Fibroblast of skin of right quadriceps (primary cell): ENCODE measurements at places on chromosomes 3 and 15.

DNA sequence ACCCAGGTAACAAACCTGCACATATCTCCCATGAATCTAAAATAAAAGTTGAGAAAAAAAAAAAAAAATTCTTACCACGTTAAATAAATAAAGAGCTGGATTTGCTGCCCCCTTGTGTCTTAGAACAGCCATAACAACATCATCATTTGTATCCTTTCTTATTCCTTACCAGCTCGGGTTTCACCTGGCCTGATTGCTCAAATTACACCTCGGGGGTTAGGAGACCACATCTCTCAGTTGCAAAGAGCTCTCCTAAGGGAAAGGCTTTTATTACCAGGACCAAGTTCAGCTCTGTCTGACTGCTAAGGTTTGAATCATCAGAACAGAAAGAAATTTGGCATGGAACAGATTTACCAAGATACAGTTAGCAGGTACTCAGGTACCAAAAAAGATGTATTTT is 25.8 kb upstream of the RPL39L start:
- DNase-seq, result peak; percentile 62

DNA sequence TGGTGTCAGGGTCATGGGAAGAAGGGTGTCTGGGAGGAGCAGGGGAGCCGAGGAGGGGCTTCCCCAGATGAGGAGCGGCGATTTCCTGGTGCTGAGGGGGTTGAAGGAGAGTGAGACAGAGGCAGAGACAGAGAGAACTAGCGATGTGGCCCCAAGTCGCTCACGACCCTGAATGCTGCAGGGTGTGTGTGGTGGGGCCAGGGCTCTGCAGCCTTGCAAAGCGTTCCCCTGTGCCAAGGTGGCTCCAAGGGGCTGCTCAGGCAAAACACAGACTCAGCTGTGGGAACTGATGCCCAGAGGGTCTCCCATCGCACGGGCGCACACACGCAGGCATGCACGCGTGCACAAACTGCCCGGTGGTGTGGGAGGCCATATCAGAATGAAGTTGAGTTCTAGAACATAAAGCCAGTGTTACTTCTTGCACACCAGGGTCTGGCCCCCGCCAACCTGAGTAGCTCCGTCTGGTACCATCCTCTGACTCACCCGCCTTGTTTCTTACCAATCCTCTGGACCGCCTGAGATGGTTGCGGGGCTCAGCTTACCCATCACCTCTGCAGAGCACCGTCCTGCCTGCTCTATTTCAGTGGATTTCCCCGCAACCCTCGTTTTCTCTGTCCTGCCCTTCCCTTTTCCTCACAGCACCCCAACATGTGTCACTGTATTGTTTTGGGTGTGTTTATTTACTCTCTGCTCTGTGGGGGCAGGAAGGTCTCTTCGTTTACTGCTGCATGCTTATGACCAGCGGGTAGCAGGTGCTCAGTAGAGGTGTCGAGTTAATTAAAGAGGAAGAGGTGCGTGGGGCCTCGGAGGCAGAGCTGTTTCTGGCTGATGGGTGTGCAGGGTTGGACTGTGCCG is 4.5 kb downstream of the MELTF start:
- no peak for DNase-seq

- peak; percentile 90 for DNase-seq
These were observed 161.9 kb downstream of the FNDC3B start for GRCh38 chr3:172201136-172201869.

- DNase-seq, result peak; percentile 55
These were observed 6.4 kb downstream of the C3orf52 start for GRCh38 chr3:112092496-112093179.

DNA sequence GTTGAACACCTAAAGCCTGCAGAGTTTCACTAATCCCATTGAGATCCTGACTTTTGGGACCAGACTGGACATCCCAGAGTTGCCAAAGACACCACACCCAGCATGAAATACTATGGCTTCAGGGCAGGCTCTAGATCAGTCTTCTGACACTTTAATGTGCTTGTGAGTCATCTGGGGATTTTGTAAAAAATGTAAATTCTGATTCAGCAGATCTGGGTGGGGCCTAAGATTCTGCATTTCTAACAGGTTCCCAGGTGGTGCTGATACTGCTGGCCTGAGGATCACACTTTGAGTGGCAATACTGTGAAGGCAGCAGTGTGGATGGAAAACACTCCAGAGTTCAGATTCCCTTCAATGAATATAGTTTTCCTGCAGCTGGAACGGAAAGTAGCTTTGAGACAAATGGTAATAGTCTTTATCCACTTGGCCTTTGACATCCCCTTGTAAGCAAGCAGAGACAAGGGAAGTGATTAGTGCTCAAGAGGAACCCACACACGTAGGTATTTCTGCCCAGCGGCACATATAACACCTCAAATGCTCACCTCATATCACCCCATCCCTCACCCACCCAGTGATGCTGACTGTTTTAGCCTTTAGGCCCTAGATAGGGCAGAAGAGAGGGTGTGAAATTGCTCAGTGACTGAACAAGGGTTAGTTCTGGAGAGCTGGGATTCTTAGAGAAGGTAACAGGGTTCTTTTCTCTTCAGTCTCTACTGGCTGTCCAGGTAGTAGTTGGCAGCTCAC is 51.5 kb upstream of the GSK3B start:
- DNase-seq, result peak; percentile 73

DNA sequence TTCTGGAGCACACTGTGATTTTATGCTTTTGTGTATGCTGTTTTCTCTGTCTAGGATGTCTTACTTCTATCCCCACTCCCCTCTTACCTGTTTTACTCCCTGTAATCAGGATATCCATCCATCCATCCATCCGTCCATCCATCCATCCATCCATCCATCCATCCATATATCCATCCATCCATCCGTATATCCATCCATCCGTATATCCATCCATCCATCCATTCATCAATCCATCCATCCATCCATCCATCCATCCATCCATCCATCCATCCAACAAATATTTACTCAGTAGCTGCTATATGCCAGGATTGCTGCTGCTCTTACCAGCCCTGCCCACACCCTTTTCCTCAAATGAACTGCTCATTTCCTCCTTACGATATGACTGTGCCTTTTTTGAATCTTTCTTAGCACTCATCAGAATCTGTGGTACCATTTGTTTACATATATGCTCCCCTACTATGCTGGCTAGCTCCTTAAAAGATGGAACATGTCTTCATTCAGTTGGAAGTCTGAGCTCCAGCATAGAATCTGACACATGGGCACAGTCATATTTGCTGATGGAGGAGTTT is 35.2 kb downstream of the USP13 start:
- no peak for DNase-seq

GRCh38 chr15:37891766-37892368 is 42.6 kb upstream of the TMCO5A start:
- DNase-seq, result peak; percentile 67

- DNase-seq, result peak; percentile 4
These were observed 617.2 kb upstream of the UBE2E2 start for GRCh38 chr3:22585911-22586310.

DNA sequence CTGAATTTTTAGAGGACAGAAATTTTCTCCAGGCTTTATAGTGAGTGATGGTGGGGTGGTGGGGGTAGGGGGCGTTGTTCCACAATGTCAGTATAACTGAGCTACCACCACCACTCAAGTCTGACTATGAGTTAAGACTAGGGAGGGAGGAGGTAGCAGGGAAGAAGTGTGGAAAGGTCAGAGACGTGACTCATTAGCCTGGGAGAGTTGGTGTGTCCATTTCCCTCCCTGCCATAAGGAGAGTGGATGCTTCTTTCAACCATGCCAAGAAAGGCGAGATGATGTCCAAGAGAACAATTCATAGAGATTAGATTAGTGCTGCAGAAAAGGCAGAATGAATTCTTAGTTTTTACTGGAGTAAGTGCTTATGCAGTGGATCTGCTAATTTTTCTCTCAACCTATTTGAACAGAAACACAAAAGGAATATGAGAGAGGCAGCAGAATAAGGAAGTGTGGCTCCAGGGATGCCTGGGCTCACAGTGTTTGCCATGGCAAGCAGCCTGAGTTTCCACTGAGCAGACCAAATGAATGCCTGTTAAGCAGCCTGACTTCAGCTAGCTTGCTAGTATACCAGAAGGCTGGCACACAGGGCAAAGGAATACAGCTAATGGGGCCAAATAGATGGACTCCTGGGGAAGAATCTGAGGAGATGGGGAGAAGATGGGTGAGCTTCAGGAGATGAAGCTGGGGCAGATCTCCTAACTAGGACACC is 708.9 kb downstream of the NTRK3 start:
- no peak for DNase-seq

- DNase-seq, result no peak
These were observed 12.7 kb downstream of the TLNRD1 start for GRCh38 chr15:81013396-81013929.

GRCh38 chr3:12452361-12453330 is 31.6 kb upstream of the TSEN2 start:
- no peak for DNase-seq

DNA sequence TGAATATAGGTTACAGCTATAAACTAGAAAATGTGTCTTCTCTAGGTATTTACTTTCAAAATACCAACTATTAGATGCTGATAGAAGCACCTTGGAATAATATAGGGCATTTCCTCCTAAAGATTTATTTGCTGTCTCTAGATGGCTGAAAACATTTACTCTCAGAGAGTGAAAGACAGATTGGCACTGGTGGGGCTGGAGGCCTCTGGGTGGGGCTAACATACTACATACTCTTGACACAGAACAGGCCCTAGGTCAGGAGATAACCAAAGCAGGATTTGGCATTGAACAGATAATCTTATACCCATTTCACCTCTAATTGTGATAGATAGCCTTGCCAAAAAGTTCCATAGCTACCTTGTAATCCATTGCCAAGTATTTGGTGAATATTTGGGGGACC is 253.3 kb upstream of the TBC1D5 start:
- DNase-seq, result no peak

DNA sequence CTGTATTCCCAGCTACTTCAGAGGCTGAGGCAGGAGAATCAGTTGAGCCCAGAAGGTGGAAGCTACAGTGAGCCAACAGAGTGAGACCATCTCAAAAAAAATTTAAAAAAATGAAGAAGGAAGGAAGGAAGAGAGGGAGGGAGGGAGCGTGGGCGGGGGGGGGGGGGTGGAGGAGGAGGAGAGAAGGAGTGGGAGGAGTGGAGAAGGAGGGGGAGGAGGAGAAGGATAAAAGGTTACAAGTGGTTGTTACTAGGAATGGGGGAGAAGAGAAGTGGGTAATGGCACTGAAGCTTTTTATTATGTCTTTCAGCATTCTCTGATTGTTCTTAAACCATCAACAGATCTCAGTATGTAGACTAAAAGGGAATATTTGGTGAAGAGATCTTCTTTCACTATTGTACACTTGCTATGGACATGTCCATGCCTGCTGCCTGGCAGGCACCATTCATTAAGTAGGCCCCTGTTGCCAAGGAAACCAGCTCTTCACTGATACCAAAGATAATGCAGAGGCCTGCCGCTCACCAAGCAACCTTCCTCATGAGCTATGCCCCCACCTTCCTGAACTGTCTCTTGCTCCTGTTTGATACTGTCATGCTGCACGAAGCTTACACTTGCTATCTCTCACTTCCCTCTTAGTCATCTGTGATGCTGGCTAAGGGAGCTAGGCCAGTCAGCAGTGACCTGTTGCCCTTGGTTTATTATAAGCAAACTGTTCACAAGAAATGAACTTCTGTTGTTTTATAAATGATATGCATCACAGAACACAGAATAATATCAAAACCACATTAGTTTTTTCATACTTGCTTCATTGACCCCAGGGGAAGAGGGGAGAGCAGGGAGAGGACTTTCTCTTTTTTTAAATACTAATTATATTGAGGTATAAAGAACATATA is 23.1 kb downstream of the EPM2AIP1 start:
- peak; percentile 32 for DNase-seq

DNA sequence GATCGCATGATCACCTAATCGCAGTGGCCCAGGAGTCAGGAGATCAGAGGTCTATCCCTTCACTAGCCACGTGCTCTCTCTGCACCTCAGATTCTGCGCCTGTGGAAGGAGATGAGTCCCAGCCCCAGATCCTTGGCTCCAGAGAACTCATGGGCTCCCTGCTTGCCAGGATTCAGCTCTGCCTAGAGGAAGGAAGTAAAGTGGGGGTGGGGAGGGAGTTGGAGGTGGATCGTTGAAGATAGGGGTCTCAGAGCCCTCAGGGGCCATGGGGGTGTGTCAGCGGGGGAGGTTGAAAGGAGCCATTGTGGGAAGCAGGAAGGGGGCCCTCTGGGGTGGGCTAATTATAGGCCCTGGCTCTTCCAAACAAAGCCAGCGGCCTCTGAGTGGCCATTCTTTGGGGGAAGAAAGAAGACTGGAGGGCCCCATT is 11.3 kb upstream of the STRA6 start:
- DNase-seq, result no peak

GRCh38 chr3:38588995-38589937 is 60.2 kb downstream of the SCN5A start:
- DNase-seq, result no peak

DNA sequence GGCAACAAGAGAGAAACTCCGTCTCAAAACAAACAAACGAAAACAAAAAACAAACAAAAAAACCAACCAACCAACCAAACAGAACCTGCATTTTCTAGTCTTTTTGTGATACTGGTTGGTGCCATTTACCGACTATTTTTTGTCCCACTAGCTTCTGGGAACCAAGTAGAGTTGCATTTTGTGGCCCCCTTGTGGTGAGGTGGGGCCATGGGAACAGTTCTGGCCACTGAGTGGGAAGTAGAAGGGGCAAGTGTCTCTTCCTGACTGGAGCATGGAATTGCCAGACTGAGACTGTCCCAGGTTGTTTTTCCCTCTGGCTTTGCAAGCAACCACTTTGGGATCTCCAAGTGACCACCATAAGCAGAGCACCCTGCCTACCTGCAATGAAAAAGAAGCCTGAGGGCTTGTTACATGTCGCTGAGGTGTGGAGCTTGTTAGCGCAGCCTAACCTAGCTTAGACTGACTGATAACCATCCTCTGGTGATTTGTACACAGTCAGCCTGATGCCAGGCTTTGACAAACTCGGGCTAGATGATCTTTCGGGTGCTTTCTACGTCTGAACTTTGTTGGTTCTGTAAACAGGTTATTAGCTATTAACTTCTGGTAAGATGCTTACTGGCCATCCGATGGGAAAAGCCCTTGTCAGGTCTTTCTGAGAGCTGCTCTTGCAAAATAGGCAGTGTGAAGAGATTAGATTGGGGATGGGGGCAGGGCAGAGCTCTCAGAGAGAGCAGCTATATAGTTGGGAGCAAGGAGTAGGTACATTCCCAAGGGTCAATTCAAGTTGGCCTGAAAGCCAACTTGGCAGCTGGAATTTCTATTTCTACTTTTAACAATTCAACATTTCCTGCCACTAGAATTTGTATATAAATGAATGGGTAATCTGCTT is 172.2 kb downstream of the SSR3 start:
- peak; percentile 5 for DNase-seq

GRCh38 chr3:173396191-173397041 is 1.1 kb upstream of the NLGN1 start:
- no peak for DNase-seq

GRCh38 chr3:195873281-195873887 is 35.0 kb downstream of the TNK2 start:
- no peak for DNase-seq

DNA sequence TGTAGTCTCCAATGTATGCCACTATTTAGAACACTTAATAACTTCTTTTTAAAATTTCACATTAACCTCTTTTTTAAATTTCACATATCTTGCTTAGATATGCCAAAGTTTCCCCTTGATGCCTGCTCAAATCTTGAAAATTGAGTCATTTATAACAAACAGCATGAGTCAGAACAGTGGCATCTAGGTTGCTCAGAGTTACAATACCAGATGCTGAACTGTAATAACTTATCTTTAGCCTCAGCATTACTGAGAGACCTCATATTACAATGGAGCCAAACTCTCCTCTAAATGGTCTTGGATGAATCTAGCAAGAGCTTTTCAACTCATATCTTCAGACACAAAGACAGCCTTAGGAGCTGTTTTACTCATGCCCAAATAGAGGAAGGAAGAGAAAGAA is 439.3 kb upstream of the ARPP21 start:
- DNase-seq, result peak; percentile 47
